ENCODE measurements at places on chromosomes 7 and 10. TPM values are rescaled to one million over a fixed set of nuclear protein-coding genes. Genes with fewer than 3 reads are reported as not detected.

DNA sequence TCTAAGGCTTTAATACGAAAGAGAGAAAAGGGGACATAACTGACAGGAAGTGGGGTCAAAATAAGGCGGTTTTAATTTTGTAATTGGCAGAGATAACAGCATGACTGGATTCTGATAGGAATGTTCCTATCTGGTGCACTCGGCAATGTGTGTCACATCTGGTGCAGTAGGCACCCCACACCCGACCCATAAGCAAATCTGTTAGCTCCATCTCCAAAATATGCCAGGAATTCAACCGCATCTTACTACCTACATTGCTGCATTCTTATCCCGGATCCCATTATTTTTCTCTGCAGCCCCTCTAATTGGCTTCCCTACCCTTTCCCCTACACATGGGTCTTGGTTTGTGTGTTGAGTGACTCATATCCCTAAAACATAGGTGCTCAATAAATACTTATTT, 19.1 kb upstream of the GALNT11 start:
- no peak for DNase-seq

- DNase-seq: no peak
Measured at GRCh38 chr7:129188892-129189660, 643 bp downstream of the SMO start.

- DNase-seq: no peak
Measured at GRCh38 chr7:45104844-45105587, 6.5 kb downstream of the TBRG4 start.

DNA sequence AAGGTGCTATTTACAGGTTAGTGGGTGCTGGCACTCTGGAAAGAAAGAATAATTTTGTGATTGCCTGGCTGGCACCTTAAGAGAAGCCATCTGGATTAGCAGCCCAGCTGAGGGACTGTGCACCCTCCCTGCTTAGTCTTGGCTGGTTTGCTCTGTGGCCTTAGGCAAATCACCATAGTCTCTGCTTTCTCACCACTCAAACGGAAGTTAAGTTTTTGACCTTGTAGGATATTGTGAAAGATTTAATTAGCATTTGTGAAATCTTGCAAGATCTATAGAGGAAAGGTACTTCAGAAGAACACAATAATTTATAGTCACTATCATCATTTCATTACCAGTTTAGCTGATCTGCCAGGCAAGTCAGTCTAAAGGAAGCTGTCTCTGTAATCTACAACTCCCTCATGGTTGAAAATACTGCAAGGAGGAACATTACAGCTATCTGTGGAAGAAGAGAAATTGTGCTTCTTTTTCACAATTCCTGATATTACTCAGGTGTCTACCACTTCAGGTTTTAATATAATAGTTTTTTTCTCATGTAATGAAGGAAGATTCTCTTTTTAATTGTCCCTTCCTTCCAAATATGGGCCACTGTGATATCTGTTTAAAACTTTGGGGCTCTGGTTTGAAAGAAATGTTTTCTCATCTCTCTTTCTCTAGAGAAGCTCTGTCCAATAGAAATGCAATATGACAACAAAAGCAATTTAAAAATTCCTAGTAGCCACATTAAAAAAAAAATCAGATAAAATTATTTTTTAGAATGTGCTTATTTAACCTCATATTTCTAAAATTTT, 219.6 kb downstream of the PTEN start:
- DNase-seq: no peak

GRCh38 chr7:15603124-15603523, 41.3 kb upstream of the AGMO start:
- DNase-seq: no peak

- DNase-seq: no peak
Measured at GRCh38 chr7:2069472-2069860, 163.3 kb downstream of the MAD1L1 start.

GRCh38 chr10:100043796-100044195, 34.0 kb upstream of the DNMBP start:
- no peak for DNase-seq

- no peak for DNase-seq
Measured at GRCh38 chr7:127995156-127995880, 35.9 kb downstream of the LRRC4 start.

DNA sequence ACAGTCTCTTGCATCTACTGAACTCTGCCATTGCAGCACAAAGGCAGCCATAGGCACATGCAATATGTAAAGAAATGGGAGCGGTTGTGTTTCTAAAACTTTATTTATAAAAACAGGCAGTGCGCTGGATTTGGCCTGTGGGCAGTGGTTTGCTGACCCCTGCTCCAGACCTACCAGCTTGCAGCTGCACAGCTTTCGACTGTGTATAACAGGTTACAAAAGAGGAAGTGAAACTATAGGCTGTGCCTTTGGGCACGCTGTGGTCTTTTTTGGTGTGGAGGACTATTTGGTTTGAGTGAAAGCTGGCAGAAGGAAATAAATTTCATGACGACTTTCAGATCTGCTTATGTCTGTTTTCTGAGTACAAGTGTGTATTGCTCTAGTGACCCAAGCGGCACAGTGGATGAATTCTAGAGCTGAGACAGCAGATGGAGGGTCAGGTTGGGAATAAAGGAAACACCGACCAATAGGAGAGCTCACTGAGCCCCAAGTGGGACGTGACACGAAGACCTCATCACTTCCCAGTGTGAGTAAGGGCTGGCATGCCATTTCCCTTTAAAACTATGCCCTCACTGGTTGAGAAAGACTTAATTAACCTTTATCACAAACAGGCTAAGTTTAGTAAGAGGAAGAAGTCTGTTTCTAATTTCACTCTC, 152.7 kb downstream of the ANK3 start:
- DNase-seq: no peak

DNA sequence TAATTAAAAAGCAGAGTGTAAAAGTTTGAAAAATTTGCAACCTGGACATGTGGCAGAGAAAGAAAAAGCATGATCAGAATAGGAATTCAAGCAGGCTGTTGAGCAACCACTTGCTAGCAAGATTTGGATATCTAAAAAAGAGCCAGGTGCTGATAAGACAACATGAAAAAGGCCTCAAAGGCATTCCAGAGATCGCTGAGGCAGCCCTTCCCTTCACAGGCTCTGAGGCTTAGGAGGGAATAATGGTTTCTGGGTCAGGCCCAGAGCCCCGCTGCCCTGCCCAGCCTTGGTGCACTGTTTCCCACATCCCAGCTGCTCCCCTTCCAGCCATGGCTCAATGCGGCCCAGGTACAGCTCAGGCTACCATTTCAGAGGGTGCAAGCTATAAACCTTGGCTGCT, 64.1 kb upstream of the EEPD1 start:
- no peak for DNase-seq

DNA sequence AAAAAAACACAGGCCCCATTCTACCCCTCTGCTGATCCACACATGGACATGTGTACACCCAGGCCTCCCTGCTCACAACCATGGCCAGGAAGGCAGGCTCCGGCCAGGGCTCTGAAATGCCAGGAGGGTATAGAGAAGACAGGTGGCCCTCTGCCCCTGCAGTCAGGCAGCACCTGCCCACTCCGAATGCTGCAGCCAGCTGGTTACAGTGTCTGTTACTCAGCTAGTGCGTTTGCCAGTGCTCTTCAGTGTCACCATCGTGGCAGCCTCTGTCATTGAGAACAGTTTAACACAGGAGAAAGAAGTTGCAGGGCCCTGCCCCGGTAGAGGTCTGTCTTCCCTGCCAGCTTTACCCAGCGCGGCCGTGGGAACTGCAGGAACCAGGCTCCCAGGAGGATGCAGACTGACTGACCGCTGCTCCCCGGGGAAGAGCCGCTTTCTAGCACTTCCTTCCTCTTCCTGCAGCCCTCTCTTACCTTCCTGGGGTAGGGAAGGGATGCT, 128.8 kb upstream of the FAM20C start:
- DNase-seq: no peak

- no peak for DNase-seq
Measured at GRCh38 chr10:60291344-60291930, 98.2 kb downstream of the ANK3 start.

DNA sequence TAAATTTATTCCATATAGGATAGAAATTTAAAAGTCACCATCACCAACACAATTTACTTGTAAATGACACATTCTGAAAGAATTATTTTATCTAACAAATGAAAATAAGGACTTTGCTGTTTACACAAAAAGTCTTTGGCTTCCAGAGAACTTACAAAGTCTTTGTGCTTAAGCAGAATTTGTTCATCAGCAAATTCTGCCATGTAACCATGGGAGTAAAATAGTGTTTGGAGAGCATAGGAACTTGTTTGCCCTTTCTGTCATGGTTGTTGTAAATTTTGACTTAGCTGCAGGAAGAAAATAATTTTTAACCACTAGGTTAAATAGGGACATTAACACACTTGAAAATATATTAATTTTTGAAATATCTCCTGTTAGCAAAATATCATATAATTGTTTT, 15.2 kb downstream of the FGL2 start:
- DNase-seq: no peak

- DNase-seq: no peak
Measured at GRCh38 chr10:122786269-122786668, 59.4 kb downstream of the CUZD1 start.

DNA sequence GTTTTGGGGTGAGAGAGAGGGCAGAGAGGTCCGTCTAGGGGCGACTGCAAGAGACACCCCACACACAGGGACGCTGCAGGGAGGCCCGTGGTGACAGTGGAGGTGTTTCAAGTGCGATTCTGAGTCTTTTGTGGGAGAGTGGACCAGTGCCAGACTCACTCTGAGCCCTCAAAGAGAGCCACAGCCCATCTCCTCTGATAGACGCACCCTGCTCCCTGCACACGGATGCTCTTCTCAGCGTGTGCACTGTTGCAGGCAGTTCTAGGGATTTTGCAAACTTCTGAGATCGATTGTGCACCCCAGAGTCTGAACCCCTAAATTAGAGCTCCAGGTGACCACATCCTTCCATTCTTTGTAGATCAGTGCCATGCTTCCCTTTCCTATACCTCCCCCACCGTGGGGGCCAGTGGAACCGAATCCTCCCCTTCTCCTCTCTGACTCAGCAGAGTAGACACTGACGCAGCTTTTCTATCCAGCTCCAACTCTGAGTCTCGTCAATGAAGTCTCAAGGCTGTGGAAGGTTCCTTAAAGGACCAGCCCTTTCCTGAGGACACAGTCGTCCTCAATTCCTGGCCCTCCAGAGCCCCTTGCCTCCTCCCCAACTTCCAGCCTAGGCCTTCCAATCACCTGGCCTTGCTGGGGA, 83.8 kb downstream of the TMEM130 start:
- no peak for DNase-seq

- no peak for DNase-seq
Measured at GRCh38 chr10:1601406-1601805, 135.9 kb downstream of the ADARB2 start.

DNA sequence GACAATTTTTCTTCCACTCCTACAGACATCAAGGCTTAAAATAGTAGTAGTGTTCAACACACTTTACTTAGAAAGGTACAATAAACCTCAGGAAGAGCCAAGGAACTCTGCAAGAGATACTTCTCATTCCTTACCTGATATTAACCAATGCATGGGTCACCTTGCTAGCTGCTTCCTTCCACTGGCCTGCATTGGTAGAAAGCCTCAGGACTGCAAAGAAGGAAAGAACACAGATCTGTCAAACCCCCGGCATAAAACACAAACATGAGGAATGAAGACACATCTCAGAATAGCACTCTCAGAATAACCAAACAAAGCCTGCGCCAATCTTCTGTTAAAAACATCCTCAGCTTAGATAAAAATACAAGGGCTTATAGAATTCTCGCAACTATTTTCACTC, 96.1 kb upstream of the KCNIP2 start:
- DNase-seq: no peak

- DNase-seq: no peak
Measured at GRCh38 chr10:4073912-4074311, 288.9 kb upstream of the KLF6 start.

DNA sequence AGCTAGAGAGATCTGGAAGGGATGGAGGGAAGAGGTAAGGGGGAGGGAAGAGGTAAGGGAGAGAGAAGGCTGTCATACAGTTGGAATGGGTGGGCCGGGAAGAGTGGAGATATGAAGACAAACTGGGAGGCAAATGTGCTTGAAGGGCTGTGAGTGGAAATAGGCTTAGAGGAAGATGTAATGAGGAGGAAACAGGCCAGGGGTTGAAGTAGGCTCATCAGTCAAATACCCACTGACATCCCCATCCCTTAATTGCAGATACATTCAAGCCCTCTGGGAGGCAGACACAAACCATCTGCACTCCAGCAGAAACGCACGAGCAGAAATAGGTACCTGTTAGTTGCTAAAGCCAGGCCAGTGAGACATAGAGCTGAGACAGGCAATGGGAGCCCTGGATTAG, 2.1 kb downstream of the SYNPO2L start:
- DNase-seq: no peak

DNA sequence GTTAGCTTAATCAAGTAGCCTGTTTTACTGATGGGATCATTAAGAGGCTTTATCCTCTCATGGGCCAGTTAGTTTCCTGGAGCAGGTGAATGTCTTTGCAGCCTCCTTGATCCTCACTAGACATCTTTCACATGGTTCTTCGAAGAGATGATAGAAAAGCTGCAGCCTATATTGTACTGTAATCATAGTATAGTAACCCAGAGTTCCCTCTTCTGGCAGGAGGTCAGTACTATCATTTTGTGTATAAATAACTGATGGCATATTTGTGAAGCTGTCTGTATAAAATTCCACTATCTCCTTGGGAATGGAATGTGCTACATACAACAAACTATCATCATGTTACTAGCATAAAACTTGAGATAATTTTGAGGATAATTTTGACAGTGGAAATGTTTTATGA, 123.8 kb upstream of the PRPS1L1 start:
- no peak for DNase-seq

GRCh38 chr10:105725007-105725406, 1083.9 kb downstream of the SORCS3 start:
- DNase-seq: no peak

- no peak for DNase-seq
Measured at GRCh38 chr10:24357344-24358004, 148.5 kb downstream of the KIAA1217 start.

GRCh38 chr7:3754493-3755341, 453.7 kb downstream of the SDK1 start:
- no peak for DNase-seq

- no peak for DNase-seq
Measured at GRCh38 chr7:11185179-11185815, 211.6 kb downstream of the PHF14 start.

DNA sequence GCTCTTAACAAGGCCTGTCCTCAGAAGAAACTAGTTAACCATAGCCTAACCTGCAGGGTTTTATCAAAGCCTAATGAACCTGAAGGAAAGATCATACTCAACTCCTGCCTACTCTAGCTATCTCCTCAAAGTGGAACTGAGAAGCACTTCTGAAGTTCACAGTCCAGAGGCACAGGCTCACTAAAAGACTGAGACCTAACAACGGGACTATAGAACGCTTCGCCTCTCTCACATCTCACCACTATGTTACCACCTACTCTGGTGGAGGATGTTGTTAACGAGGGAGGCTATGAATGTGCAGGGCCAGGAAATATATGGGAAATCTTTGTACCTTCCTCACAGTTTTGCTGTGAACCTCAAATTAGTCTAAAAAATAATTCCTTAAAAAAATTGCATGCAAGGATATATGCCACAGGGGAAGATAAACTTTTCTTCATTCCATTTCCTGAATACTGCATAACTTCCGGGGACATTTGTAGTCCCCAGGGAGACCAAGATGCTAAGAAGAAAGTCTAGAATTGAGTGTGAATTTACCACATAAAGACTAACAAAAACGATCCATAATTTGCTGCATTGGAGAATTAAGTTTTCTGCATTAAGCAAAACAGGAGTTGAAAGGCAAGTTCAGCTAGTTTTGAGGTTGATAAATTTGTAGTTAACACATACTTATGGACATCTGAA, 21.6 kb downstream of the LIPJ start:
- DNase-seq: no peak

- DNase-seq: no peak
Measured at GRCh38 chr10:126500866-126501265, 112.6 kb upstream of the ADAM12 start.

Gene PNPLA8
- 12.9 TPM for total RNA-seq

Gene PHYHIPL
- total RNA-seq: 0.93 TPM

Gene CCDC172
- total RNA-seq: not detected

Data from left lobe of liver (tissue), 2 donors.